Chondrocyte (in vitro differentiated cells): ENCODE measurements at places on chromosomes 4 and X. TPM values are rescaled to one million over a fixed set of nuclear protein-coding genes. Genes with fewer than 3 reads are reported as not detected.
A peak's percentile ranks its signal among the peaks of the same experiment; 100 is the strongest.

- DNase-seq: no peak
Observed at GRCh38 chr4:71069063-71069462, 75.6 kb downstream of the DCK start.

DNA sequence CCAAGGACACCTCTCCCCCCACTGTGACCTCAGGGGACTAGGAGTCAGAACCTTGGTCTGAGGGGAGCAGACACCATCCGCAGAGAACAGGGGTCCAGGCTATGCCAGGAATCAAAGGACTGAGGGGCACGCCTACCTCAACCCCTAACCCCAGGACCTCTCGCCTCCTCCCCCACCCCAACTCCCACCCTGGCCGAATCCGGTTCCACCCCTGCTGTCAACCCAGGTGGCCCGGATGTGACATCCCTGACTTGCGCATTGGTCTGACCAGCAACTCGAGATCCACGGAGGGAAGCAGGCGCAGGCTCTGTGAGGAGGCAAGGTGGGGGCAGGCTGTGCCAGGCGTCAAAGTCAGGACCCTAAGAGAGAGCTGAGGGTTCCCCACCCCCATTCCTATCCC is 468 bp upstream of the MAGEA4 start:
- no peak for DNase-seq

GRCh38 chr4:60463857-60464502 is 736.1 kb upstream of the ADGRL3 start:
- no peak for DNase-seq

DNA sequence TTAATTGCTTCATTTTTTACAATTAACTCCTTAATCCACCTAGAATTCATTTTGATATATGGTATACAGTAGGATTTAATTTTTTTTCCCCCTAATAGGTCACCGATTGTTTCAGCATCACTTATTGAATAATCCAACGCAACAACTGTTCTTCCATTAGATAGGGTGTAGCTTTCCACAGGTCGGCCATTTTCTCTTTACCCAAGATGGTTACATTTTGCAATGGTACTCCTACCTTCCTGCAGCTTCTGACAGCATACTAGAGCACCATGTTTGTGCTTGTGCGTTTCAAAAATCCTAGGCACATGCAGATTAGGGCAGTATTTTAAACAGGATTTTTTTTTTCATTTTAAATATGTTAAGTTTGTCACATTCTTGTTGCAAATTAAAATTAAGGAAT is 2.3 kb downstream of the LINC00632 start:
- DNase-seq: no peak

GRCh38 chrX:5971300-5971699 is 257.4 kb downstream of the NLGN4X start:
- no peak for DNase-seq

DNA sequence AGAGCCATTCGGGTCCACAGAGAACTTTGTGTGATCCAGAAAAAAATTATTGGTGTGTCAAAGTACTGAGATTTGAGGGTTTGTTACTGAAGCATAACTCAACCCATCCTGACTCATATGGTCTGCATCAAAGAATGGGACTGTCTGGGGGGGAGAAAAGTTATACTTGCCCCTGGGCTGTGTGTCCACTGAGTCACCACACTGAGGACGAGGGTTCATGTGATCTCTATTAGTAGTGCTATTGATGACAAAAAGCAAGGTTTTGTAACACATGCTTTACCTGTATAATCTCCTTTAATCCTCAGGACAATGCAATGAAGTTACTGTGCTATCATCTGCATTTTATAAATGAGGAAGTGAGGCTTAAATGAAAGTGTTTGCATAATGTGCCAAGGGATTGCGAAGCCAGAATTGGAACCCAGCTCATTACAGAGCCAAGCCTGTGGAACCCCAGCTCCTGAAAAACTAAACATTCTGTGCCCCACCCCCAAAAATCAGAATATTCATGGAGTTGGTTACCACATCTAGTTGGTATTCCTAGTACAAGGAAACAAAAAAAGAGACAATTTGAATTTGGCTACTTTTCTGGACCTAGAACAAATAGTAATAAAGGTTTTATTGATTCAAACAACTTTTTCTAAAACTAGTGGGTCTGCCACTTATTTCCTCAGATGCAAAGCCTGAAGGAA is 31.2 kb downstream of the CCDC149 start:
- DNase-seq: no peak

DNA sequence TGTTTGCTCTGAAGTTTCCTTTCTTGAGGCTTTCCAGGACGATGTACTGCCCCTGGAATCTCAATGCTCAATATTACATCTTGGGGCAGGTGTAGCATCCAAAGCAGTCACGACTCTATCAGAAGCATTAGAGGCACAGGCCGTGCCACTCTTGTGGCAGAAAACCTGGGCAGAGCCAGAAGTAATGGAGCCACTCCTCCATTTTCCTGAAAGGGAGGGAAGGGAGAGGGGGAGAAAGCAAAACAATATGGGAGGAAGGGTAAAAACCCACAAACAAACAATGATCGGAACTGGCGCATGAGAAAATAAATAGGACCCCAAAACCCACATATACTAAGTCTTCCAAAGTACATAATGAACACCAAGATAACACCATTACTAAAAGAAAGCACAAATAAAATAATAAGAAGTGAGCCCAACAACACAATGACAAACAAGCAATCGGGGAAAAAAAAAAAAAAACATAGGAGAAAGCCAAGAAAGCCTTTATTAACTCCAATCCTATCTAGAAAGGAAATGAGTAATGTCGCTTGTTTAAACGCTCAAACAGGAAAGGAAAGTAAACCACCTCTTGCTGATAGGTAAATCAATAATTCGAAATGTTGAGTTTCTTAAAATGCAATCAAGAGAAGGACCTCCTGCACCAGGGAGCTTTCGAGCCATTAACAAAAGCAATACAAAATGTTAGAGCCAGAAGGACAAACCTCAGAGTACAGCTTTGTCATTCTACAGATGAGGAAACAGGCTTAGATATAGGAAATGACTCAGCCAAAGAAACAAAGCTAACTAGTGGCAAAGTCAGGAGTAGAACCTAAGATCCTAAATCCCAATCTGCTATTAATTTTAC is 117.4 kb downstream of the ATRX start:
- DNase-seq: no peak

DNA sequence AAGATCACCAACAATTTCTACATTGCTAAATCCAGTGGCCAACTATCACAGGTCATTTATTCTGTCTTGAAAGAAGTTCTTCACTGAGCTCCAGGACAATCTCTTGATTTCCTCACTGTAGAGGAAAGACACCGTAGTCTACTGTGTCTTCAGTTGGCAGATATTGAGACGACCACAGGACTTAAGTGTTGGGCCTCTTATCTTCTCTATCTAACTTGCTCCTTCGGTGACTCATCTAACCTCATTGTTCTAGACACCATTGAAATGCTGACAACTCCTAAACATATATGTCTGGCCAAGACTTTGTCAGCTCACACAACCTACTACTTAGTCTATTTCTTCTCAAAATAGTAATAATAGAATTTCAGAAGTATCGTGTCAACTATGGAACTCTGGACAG is 425.8 kb downstream of the ARAP2 start:
- no peak for DNase-seq

- no peak for DNase-seq
Observed at GRCh38 chr4:100190643-100191600, 654 bp upstream of the DDIT4L start.

GRCh38 chr4:159899596-159899995 is 796.7 kb downstream of the RAPGEF2 start:
- DNase-seq: no peak

DNA sequence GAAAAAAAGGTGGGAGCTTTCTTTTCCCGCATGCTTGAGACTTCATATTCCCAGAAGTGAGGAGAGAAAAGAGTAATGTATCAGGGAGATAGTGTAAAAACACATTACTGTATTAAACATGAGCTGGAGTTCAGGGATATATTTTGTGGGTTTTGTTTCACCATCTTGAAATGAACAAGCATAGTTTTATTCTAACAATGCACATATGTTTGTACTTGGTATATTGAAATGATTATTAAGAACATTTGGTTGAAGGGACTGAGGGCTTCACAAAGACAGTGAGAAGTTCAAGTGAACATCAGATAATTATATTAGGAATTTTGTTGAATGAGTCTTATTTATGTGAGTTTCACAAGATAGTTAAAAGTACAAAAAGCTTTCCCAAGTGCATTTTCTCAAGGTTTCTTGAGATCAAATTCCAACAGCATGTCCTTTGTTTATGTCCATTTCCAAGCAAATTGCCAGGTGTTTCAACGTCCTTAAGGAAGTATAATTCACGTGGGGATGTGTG is 368.8 kb downstream of the ANKRD50 start:
- no peak for DNase-seq

GRCh38 chr4:51963841-51964517 is 56.2 kb downstream of the LRRC66 start:
- DNase-seq: no peak

DNA sequence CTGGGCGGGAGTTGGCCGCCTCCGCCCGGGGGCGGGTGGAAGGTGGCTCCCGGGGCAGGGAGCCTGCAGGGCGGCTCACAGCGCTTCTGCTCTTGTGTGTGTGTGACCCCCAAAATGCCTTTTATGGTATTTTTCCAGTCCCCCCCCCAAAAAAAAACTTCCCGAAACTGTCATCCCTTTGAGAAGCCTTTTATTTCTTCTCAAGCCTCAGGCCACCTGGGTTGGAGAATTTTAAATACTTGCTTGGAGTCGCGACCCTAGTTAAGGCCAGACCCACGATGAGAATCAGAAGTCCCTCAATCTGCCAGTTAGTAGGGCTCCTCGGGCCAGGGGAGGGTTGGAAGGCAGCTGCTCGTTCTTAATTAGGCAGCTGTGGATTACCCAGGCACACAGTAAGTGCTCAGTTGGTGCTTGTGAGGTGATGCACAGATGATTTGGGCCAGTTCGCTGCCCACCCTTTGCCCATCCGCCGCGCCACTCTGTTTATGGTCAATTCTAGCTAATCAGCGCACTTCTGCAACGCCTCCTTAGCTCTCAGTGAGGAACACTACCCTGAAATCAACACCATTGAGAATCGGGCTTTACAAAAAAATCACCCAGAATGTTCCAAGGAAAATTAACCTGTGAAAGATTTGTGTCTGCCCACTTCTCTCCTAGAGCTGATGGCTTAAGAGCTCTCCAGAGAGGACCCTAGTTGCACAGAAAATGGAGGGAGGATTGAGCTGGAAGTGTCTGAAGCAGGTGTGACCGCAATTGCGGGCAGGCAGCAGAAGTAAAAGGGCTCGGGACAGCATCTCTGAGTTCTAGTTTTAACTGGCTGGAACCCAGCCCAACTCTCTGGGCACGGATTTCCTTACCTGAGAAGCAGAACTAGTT is 648 bp upstream of the SCD5 start:
- DNase-seq: no peak

GRCh38 chrX:121987163-121987562 is 939.8 kb downstream of the GLUD2 start:
- no peak for DNase-seq

DNA sequence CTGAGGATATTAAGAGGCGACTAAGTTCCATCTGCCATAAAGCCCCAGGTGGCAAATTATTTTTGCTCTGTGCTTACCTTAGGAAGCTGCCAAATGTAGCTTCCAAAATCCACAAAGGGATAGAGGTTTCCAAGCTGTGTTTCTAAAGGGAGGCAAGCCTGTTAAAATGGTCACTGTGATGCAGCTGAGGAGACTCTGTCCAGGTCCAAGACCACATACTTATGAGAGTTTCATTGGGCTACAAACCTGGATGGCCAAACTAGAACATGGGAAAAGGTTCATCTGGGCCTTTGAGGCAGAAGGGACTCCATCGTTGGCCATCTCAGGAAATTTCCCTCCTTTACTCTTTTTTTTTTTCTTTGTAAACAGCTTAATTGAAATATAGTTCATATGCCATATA is 306.9 kb upstream of the FGF13 start:
- no peak for DNase-seq

DNA sequence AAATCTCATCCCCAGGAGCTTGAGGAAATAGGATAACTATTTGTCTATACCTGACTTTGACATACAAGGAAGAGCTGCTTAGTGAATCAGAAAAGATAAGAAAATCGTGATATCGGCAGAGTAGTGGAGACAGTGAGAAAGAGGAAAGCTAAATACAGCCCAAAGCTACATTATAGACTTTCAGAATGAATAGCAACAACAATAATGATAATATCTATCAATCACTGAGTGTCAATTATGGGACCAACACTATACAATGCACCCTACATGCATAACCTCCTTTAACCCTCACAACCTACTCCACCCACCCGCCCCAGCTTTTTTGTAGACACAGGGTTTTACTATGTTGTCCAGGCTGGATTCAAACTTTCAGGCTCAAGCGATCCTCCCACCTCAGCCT is 205.1 kb downstream of the PPP3CA start:
- no peak for DNase-seq

DNA sequence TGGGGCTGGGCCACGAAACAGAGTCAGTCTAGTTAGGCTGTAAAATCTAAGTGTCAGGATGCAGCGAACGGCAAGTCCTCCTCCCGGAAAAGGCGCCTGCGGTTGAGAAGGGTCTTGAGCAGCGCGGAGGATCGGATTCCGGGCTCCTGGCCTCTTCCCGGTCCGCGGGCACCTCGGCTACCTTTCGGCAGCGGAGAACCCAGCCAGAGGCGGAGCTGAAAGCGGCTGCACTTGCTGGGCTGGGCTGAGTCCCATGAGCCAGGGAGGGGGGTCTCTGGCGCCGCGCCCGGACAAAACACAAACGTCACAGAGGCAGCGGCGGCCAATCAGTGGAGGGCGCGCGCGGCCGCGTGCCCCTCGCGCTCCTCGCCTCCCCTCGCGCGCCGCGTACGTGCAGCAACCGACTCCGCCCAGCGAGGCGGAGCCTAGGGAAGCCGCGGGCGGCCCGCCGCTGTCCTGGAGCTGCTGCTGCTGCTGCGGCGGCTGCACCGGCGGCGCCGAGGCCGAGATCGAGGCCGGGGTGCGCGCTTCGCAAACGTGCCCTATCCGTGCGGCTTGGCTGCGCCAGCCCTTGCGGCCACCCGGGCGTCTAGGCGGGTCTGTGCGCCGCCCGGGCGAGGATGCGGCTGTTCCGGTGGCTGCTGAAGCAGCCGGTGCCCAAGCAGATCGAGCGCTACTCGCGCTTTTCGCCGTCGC is at the start of gene PDK3:
TSS of gene PDK3 (plus strand) at position 451 of the 696 bp plus-strand sequence. CDS start at position 621, 170 bp downstream.
- DNase-seq: peak; percentile 97

DNA sequence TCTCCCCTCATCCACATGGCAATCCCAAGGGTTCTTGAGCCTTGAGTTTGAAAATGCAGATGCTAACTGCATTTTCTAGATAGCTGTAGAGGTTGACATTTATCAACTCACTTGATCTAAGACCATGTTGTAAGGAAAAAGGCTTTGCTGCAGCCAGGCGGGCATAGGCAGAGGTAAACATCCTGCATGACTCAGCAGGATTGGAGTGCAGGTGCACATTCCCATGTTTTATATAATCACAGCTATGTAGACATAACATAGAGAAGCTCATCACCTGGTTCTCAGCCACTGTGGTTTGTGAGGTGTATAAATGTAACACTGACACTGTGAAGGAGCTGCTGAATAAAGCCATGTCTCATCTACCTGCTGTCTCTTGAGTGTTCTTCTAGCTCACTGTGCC is 62.3 kb upstream of the PDE5A start:
- no peak for DNase-seq

The CPE gene
- total RNA-seq: 269 to 284 TPM (median 275 TPM) in 3 replicates

The UGT2A1 gene
- total RNA-seq: not detected in 3 replicates

The SMR3B gene
- not detected in 3 replicates for total RNA-seq

The TLR1 gene
- total RNA-seq: 0.15 to 1.1 TPM (median 0.38 TPM) in 3 replicates

The LUZP4 gene
- total RNA-seq: not detected in 3 replicates

The TRAM1L1 gene
- 4.1 to 5.0 TPM (median 4.2 TPM) in 3 replicates for total RNA-seq

The ZFP92 gene
- total RNA-seq: 0.10 to 1.6 TPM (median 1.5 TPM) in 3 replicates

The CXCL1 gene
- total RNA-seq: 0.72 to 1.0 TPM (median 0.74 TPM) in 3 replicates

The MAGEC1 gene
- total RNA-seq: not detected in 3 replicates

The SLC16A2 gene
- 17.7 to 23.1 TPM (median 18.3 TPM) in 3 replicates for total RNA-seq

The PPBP gene
- not detected in 3 replicates for total RNA-seq
